Activated CD4-positive, alpha-beta T cell treated with anti-CD3 and anti-CD28 coated beads for 24 hours (primary cell): ENCODE measurements at places on chromosomes 6 and 20.

DNA sequence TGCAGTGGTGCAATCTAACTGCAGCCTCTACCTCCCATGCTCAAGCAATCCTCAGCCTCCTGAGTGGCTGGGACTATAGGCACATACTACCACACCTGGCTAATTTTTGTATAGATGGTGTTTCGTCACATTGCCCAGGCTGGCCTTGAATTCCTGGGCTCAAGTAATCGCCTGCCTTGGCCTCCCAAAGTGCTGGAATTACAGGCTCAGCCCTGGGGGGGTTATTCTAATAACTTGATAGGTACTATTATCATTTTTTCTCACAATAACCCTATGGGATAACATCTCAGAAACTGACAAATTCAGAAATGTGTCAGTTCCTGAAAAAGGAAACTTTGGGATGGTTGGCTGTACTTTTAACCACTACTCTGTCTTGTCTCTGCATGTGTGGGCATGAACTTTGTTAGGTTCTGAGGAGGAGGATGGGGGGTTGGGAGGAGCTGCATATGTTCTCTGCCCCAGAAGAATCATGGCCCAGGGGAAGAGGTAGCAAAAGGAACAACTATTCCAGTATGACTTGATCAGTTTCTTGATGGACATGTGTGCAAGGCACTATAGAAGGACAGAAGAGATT is 169.9 kb downstream of the CARMIL1 start:
- no peak for DNase-seq

- DNase-seq, result no peak
These were observed 16.5 kb upstream of the BHLHE23 start for GRCh38 chr20:63023071-63023935.

GRCh38 chr6:106694343-106694742 is 65.0 kb downstream of the QRSL1 start:
- DNase-seq, result no peak

GRCh38 chr20:49276961-49277785 is 684 bp downstream of the ZNFX1 start:
- DNase-seq, result no peak

- no peak for DNase-seq
These were observed 50.8 kb downstream of the CARMIL1 start for GRCh38 chr6:25329982-25330381.

DNA sequence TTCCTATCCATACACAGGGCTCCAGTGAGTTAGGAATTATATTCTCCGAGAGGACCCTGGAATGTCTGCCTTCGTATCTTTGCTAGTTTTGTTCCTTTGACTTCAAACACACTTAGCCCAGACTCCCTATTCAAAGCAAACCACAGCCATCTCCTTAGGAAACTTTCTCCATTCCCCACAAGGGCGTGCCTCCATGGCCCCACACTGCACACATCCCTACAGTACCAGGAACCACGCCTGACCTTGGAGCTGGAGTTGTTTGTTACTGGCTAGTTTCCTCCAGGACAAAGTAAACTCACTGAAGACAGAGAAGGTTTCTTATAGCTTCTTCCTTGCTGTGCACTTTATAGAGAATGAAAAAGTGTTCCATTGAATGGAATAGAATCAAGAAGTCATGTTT is 412.8 kb upstream of the AGPAT4 start:
- DNase-seq, result no peak

DNA sequence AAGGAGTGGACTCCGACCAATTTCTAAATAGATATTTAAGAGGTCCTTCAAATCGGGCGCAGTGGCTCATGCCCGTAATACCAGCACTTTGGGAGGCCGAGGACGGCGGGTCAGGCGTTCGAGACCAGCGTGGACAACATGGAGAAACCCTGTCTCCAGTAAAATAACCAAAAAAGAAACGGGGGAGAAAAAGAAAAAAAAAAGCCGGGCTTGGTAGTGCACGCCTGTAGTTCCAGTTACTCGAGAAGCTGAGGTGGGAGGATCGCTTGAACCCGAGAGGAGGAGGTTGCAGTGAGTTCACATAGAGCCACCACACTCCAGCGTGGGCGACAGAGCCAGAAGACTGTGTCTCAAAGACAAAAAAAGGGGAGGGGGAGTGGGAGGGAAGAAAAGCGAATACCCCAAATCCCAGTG is 53.3 kb upstream of the HFE start:
- no peak for DNase-seq

DNA sequence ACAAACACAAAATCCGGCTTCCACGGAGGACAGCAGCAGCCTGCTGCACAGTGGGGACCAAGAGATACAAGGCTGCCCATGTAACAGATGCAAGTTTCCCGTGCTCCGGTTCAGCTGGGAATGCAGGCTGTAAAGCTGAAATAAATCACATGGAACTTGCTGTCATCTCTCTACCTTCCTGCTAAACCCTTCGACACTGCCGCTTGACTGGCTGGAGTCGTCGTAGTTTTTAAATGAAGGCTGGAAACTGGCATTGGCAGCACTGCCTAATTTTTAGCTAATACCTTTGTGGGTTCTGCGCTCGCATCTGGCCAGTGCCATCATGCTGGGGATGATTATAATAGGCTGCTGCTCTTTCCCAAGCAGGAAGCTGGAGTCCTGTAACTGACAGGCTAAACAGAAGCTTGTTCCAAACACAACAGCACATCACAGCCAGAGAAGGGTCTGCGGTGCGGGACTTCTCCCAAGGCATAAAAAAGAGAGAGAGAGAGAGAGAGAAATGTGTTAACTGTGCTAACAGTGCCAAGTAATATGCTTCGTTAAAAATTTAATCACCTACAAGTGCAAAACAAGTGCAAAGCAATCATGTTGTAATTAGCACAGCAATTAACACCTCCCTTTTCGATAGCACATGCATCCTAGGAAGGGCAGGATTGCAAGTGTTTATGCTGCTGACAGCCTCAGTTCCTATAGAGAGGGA is 146.1 kb downstream of the TFAP2A start:
- DNase-seq, result no peak

DNA sequence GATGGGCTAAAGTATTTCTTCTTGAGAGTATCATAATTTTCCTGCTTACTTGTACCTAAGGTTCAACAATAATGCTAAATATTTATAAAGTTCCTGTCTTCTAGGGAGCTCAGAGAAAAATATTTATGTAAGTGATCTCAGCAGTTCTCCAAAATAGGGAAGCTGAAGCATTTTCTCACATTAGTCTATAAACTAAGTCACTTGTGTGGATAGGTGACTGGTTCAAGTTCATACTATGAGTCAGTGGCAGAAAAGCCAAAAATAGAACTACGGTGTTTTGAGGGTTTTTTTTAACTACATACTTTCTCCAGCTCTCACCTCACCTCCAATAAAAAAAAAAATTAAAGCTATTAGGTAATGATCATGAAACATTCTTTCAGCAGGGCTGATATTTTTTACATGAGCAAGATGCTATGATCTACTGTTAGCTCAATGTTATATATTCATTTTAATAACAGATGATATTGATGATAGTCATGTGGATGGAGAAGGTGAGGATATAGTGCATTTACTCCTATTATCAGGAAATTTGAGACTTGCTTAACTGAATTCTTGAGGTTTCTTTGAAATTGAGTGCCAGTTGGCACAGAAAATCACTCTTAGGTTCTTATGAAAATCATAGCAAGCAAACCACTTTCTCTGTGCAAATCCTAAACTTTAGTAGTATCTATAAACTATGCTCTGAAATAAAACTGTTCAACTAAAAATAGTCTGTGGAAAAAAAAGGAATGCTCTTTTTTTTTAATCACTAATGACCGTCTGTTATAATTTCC is 4.1 kb upstream of the MOXD1 start:
- DNase-seq, result no peak

DNA sequence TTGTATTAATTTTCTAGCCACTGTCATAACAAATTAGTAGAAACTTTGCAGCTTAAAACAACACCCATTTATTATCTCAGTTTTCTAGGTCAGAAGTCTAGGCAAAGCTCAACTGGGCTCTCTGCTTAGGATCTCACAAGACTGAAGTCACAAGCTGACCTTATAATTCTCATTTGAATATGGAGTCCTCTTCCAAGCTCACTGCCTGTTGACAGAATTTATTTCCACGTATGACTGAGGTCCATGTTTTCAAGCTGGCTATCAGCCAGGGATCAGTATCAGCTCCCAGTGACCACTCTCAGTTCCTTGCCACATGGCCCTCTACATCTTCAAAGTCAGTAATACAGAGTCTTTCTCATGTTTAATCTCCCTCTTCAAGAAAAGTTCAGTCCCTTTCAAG is 11.7 kb upstream of the HLA-DQB2 start:
- DNase-seq, result no peak

DNA sequence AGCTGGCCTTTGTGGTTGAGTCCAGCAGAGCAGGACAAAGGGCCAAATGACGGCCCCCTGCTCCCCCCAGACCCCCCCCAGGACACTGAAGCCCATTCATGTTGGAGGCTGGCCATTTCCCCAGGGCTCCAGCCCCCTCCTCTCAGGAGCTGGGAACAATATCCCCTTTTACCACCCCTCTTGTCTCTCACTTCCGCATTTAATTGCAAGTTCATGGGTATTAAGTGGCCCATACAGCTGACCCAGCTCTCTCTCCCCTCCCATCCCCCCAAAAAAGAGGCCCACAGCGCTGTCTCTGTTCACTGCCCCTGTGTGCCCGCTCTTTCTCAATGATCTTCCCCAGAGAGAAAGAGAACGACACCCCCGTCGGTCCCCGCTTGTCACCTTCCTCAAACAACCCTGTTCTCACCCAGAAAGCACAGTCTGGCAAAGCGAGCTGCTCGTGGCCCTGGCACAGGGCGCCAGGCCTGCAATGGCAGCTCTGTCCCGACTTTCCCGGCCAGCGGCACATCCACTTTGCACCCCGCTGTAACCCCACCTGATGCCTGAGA is 30.4 kb downstream of the PREX1 start:
- no peak for DNase-seq

DNA sequence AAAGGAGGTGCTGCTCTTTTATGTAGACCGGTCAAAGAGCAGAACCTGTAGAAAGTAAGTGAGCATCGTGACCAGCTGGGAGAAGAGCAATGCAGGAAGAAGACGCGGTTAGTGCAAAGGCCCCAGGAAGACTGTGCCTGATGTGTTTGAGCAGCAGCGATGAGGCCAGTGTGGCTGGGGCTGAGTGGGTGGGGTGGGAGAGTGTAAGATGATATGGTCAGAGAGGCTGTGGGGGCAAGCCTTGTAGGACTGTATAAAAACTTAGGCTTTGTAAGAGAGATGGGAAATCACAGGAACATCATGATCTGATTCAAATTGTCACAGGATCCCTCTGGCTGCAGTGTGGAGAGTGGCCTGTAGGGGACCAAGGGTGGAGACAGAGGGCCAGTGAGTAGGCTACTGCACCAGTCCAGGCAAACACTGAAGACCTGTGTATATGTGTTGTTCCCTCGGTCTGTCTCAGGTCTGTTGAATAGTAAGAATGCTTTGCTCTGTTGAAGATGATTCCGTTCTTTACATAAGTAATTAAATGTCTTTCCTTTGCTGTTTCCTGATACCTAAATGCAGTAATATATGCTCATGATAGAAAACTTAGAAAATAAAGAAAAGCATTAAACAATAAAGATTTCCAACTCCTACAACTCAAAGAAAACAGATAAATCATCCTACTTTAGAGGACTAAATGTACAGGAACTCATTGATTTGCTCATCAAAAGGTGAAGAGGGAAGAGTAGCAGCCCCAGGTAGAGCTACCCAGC is 23.6 kb upstream of the WFDC2 start:
- DNase-seq, result no peak

DNA sequence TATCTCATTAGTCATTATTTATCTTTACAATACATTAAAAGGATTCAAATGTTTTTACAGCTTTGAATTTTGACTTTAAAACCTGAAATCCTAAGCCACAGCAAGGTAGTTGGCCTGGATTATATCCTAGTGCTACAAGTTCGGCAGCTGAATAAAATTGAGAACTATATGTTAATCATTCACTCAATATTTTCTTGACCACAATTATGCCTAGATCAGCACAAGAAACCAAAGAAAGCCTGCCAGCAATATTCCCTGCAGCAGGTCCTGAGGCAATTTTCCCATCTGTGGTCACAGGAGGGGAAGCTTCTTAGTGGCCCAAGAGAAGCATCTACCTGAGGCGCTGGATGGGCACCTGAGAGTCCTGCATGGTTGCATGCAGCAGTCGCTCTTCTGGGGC is 183.5 kb downstream of the GMDS start:
- no peak for DNase-seq

DNA sequence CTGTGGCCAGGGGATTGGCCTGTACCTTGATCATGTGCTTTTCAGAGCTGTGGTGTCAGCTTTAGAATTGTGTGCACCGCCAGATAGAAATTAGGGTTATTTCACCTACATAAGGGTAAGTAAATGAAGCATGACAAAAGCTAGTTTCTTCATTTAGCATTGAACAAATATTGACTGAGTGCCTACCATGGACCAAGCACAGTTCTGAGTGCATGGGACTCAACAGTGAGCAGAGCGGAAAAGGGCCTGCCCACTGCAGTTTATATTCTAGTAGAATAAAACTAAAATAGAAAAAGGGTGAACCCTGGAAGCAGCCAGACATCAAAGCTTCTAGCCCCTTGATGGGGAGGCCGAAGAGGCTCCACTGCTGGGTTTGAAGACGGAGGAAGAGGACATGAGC is 25.6 kb downstream of the ECT2L start:
- no peak for DNase-seq

- DNase-seq, result no peak
These were observed 69.4 kb downstream of the JPH2 start for GRCh38 chr20:44117296-44118184.

DNA sequence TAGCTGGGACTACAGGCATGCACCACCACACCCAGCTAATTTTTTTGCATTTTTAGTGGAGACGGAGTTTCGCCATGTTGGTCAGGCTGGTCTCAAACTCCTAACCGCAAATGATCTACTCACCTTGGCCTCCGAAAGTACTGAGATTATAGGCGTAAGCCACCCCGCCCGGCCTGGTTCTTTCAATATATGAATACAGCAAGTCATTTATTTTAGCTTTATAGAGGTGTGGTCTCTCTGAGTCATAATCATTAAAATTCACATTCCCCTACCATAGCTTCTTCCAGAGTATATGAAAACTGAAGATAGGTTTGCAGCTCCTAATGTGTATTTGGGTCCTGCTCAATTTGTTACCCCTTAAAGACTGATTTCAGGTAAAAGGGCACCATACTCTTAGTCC is 88.5 kb upstream of the FAM8A1 start:
- DNase-seq, result no peak

- no peak for DNase-seq
These were observed 54.5 kb downstream of the TMEM242 start for GRCh38 chr6:157268835-157269234.
